ENCODE measurements at places on chromosomes 2 and 18. TPM values are rescaled to one million over a fixed set of nuclear protein-coding genes. Genes with fewer than 3 reads are reported as not detected.

Gene PLGLB1
- 0.48 TPM for total RNA-seq

Gene COL4A4
- total RNA-seq: 2.1 TPM

Gene PLEK
- total RNA-seq: not detected

Gene SCYGR4
- total RNA-seq: not detected

Gene CYP20A1
- total RNA-seq: 8.8 TPM

Gene CDK15
- not detected for total RNA-seq

Gene DUSP2
- total RNA-seq: 0.41 TPM

Gene TXNDC2
- 0.45 TPM for total RNA-seq

Gene ALKAL2
- not detected for total RNA-seq

Gene TEKT4
- not detected for total RNA-seq

Gene RETSAT
- total RNA-seq: 58.7 TPM

Gene FABP1
- not detected for total RNA-seq

Gene CBLN2
- 0.42 TPM for total RNA-seq

Gene WNT10A
- total RNA-seq: 0.10 TPM

Gene CNDP1
- not detected for total RNA-seq

Gene POTEC
- not detected for total RNA-seq

Gene APOB
- total RNA-seq: not detected

Gene IL1R2
- total RNA-seq: 1.3 TPM

Gene ZC3H6
- 0.44 TPM for total RNA-seq

Gene TRIM43
- total RNA-seq: not detected

Gene SATB2
- total RNA-seq: 2.9 TPM

Gene MEP1B
- total RNA-seq: not detected

Gene SULT1C2
- 0.59 TPM for total RNA-seq

Gene PREPL
- total RNA-seq: 23.1 TPM

Measured in A549 treated with Mapracorat at 1 μM for 4 hours (cell line).